Esophagus muscularis mucosa (tissue), 4 donors: ENCODE measurements at places on chromosomes 6 and 20. TPM values are rescaled to one million over a fixed set of nuclear protein-coding genes. Genes with fewer than 3 reads are reported as not detected.
A peak's percentile ranks its signal among the peaks of the same experiment; 100 is the strongest.

ISM1 gene
- 5.9 TPM for total RNA-seq

C20orf141 gene
- total RNA-seq = not detected

SHLD1 gene
- 1.7 TPM for total RNA-seq

JAG1 gene
- total RNA-seq = 33.6 TPM

OR12D3 gene
- not detected for total RNA-seq

SLC22A2 gene
- 0.75 TPM for total RNA-seq

ARHGAP40 gene
- not detected for total RNA-seq

GDAP1L1 gene
- 0.83 TPM for total RNA-seq

- H3K4me1 ChIP-seq = no peaks in the 10 kb centered on the region
- no peak for DNase-seq
- H3K36me3 ChIP-seq = no peaks in the 10 kb centered on the region
- H3K4me3 ChIP-seq = no peak overlapping the region
These were observed 79.4 kb downstream of the CD24 start for GRCh38 chr6:106894978-106895702.

GRCh38 chr20:51221791-51222408 is 199.0 kb upstream of the KCNG1 start:
- H3K4me1 ChIP-seq = peaks cover 8% of the 10 kb centered on the region
- no peaks in the 10 kb centered on the region for H3K36me3 ChIP-seq
- H3K27me3 ChIP-seq = peaks cover 13% of the 10 kb centered on the region
- no peak for DNase-seq
- H3K27ac ChIP-seq = no peak overlapping the region
- H3K4me3 ChIP-seq = no peak overlapping the region

- no peak for DNase-seq
- no peak overlapping the region for H3K4me3 ChIP-seq
These were observed 46.3 kb downstream of the TP53INP2 start for GRCh38 chr20:34750484-34750883.

DNA sequence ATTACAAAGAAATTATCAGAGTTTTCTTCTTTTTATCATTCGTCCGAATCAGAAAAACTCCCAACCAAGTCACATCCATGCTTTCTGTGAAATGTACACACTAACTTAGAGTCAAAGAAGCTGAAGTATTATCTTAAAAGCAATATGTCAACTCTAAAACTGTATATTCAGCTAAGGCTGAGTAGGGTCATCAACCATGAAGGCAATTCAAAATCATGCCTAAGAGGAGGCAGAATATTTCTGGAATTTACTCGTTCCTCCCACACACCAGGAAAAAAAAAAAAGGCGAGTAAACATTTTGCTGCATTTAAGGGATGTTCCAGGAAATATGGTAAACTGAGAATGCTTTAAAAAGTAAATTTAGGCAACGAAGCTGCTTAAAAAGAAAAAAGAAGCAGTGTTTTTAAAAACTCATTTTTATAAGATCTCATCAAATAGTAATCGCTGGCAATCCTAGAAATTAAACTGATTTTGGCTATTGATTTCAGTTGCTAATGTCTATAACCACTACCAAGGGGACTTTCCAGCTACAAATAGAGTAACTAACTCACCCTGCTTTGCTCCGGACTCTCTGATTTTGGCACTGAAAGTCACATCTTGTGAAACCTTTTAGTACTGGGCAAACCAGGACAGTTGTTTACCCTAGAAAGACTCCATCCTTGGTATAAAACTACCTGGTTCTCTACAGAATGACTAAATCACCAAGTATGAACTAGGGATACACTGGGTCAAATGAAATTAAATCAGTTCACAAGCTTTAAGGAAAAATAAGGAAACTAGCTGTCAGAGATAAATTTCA is 82.8 kb downstream of the MBOAT1 start:
- no peaks in the 10 kb centered on the region for H3K27me3 ChIP-seq
- no peaks in the 10 kb centered on the region for H3K36me3 ChIP-seq
- H3K4me1 ChIP-seq = peaks cover 16% of the 10 kb centered on the region
- H3K4me3 ChIP-seq = no peak overlapping the region
- no peak for DNase-seq
- no peak overlapping the region for H3K27ac ChIP-seq

GRCh38 chr20:54227241-54227640 is 19.4 kb downstream of the PFDN4 start:
- no peak overlapping the region for H3K4me3 ChIP-seq
- no peaks in the 10 kb centered on the region for H3K36me3 ChIP-seq
- H3K4me1 ChIP-seq = no peaks in the 10 kb centered on the region
- no peaks in the 10 kb centered on the region for H3K27me3 ChIP-seq

- no peaks in the 10 kb centered on the region for H3K36me3 ChIP-seq
- DNase-seq = no peak
- no peak overlapping the region for H3K4me3 ChIP-seq
- no peak overlapping the region for H3K27ac ChIP-seq
- H3K4me1 ChIP-seq = no peaks in the 10 kb centered on the region
- no peaks in the 10 kb centered on the region for H3K27me3 ChIP-seq
These were observed 11.8 kb downstream of the ENPP1 start for GRCh38 chr6:131819572-131820124.

DNA sequence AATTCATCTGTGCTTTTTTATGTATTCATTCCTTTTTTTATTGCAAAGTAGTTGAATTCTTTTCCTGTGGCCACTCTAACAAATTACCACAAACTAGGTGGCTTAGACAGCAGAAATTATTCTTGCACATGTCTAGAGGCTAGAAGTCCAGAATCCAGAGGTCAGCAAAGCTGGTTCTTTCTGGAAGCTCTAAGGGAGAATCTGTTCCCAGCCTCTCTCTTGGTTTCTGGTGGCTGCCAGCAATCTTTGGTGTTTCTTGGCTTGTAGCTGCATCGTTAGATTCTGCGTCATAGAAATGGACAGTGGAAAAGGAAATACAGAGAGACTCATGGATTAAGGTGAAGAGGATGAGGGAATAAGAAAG is 39.3 kb downstream of the GSTA2 start:
- H3K4me3 ChIP-seq = no peak overlapping the region
- no peaks in the 10 kb centered on the region for H3K27me3 ChIP-seq

DNA sequence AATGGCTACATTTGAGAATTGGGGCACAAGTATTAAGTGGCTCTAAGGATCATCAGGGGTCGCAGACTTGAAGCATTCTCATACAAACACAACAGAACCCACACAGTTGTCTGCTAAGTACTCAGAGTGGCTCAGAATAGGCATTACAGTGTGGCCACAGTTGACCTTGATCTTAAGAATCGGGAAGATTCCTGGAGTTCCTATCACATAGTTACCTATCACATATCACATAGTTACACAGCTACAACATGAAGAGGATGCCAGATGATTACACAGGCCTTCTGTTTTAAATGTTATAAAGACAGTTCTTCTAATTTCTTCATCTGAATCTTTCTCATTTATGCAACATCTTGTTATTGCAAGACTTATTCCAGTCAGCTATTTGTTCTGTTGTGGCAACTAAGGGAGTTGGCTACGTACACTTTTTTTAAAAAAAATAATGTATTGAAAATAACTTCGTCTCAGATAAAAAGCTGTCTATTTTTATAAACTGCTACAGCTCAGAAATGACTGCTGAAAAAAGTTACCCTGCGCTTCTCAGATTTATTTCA is 129.0 kb downstream of the REV3L start:
- peaks cover 94% of the 10 kb centered on the region for H3K36me3 ChIP-seq
- no peak overlapping the region for H3K4me3 ChIP-seq

- H3K4me3 ChIP-seq = no peak overlapping the region
- no peak overlapping the region for H3K27ac ChIP-seq
- no peaks in the 10 kb centered on the region for H3K27me3 ChIP-seq
- no peak for DNase-seq
- no peaks in the 10 kb centered on the region for H3K36me3 ChIP-seq
These were observed 88.1 kb downstream of the SNAP25 start for GRCh38 chr20:10306440-10307358.

- no peak for DNase-seq
- H3K4me1 ChIP-seq = no peaks in the 10 kb centered on the region
- no peaks in the 10 kb centered on the region for H3K36me3 ChIP-seq
- H3K4me3 ChIP-seq = peak overlapping the region; percentile 27
- H3K27ac ChIP-seq = no peak overlapping the region
These were observed 19.0 kb upstream of the TRDN start for GRCh38 chr6:123655521-123656306.

DNA sequence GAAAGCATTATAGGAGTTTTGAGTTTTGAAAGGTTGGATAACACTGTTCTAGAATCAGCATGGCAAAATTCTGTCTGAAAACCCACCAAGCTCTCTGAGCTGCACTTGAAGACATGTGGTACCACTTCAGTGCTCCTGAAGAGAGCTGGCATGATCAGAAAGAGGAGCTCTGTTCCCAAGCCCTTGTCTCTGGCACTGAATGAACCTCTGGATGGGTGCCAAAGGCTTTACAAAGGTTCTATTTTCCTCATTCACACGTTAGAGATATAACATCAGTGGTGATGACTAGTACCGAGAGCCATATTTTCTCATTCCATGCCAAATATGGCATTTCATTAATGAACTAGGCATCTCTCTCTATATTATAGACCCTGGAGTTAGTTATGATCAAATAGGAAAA is 301.8 kb upstream of the ID4 start:
- peaks cover 11% of the 10 kb centered on the region for H3K4me1 ChIP-seq
- DNase-seq = no peak
- H3K4me3 ChIP-seq = no peak overlapping the region
- no peaks in the 10 kb centered on the region for H3K36me3 ChIP-seq

DNA sequence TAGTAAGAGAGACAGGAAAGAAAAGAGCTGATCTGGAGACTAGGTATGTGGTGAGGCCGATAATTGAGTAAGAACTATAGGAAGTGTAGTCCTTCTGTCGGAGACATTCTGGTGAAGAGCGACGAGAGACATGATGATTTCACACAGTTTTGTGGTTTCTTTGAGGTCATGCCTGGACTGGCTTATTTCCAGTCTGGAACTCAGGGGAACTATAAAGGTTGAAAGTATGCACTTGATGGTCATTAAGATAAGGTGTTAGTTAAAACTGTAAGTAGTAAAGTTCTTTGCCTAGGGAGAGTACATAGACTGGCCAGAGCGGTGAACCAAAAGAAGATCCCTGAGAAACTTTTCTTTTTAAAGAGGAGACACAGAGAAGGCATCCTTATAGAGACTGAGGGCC is 68.8 kb downstream of the RFX6 start:
- H3K27me3 ChIP-seq = no peaks in the 10 kb centered on the region
- no peaks in the 10 kb centered on the region for H3K36me3 ChIP-seq
- no peak for DNase-seq
- no peak overlapping the region for H3K4me3 ChIP-seq

GRCh38 chr6:158910484-158911440 is 89.2 kb downstream of the RSPH3 start:
- no peak for DNase-seq
- H3K4me1 ChIP-seq = no peaks in the 10 kb centered on the region
- H3K27ac ChIP-seq = no peak overlapping the region
- H3K36me3 ChIP-seq = no peaks in the 10 kb centered on the region
- H3K4me3 ChIP-seq = no peak overlapping the region

- no peaks in the 10 kb centered on the region for H3K27me3 ChIP-seq
- no peak overlapping the region for H3K27ac ChIP-seq
These were observed 123.3 kb upstream of the PHACTR3 start for GRCh38 chr20:59481067-59481466.

- DNase-seq = no peak
- no peak overlapping the region for H3K27ac ChIP-seq
- no peak overlapping the region for H3K4me3 ChIP-seq
- H3K36me3 ChIP-seq = no peaks in the 10 kb centered on the region
- H3K27me3 ChIP-seq = no peaks in the 10 kb centered on the region
These were observed 195.2 kb downstream of the LY86 start for GRCh38 chr6:6783721-6784120.

GRCh38 chr20:58461899-58462298 is 53.3 kb downstream of the APCDD1L start:
- H3K36me3 ChIP-seq = no peaks in the 10 kb centered on the region
- H3K4me1 ChIP-seq = no peaks in the 10 kb centered on the region
- no peak overlapping the region for H3K4me3 ChIP-seq
- no peak overlapping the region for H3K27ac ChIP-seq

- no peak overlapping the region for H3K27ac ChIP-seq
- H3K4me1 ChIP-seq = peaks cover 46% of the 10 kb centered on the region
- no peaks in the 10 kb centered on the region for H3K27me3 ChIP-seq
- no peak for DNase-seq
These were observed 401.6 kb upstream of the CITED2 start for GRCh38 chr6:139776041-139776440.

GRCh38 chr6:21753241-21754108 is 159.9 kb downstream of the SOX4 start:
- H3K27ac ChIP-seq = peak overlapping the region; percentile 60
- no peak overlapping the region for H3K4me3 ChIP-seq
- DNase-seq = peak; percentile 72
- peaks cover 42% of the 10 kb centered on the region for H3K4me1 ChIP-seq
- H3K27me3 ChIP-seq = no peaks in the 10 kb centered on the region

DNA sequence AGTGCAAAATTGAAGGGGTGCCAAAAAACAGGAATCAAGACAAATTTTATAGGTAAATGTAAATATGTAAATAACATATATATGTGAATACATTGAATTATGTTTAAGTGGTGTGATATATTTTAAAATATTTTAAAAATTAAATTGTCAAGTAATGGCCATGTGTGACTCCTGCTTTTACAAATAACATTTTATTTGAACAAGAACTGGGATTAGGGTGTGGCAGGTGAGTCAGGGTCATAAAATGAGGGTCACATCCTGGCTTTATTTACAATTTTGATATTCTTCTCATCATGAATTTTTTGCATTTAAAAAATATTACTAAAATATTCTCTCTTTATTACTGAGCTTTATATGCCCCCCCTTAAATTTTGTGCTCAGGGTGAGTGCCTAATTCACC is 601.1 kb upstream of the MAN1A1 start:
- DNase-seq = no peak
- no peak overlapping the region for H3K27ac ChIP-seq
- no peak overlapping the region for H3K4me3 ChIP-seq
- H3K27me3 ChIP-seq = no peaks in the 10 kb centered on the region

DNA sequence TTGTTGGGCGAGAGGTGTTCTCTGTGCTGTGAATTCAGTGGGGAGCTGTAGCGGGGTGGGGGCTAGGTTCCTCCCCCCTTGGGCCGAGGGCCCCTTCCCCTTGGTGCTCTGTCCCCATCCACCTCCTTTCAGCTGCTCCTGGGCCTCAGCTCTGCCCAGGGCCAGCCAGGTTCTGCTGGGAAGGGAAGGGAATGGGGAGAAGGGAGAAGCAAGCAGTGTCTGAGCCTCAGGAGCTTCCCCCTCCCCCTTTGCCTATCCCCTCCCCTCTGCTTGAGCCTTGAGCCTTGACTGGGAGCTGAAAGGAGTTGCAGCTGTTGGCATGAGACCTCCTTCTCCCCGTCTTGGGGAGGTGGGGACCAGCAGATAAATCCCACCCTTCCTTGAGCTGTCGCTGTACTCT is 576 bp upstream of the RRP36 start:
- H3K27ac ChIP-seq = peak overlapping the region; percentile 97
- DNase-seq = no peak
- H3K27me3 ChIP-seq = no peaks in the 10 kb centered on the region
- H3K36me3 ChIP-seq = peaks cover 54% of the 10 kb centered on the region
- peak overlapping the region; percentile 99 for H3K4me3 ChIP-seq
